Calu3 (cell line): ENCODE measurements at places on chromosomes 5 and 9.

GRCh38 chr9:122236681-122237080 lies 7.9 kb upstream of the LHX6 start:
- no peak for DNase-seq

DNA sequence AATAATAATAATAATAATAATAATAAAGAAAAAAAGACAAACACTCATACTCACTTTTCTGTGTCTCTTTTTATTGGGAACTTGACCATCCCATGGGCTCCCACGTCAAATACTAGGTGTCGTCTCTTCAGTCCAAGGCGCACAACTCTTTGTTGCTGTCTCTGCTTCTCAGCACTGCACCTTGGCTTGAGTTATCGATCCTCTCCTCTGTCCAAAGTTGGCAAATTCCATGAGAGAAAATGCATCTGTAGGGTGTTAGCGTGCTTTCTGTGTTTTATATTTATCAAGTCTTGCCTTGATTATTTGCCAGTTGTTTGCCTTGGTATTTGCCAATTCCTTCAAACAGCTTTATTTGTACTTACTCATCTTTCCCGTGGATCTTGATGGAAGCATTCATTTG lies 653.7 kb downstream of the CDH18 start:
- DNase-seq: no peak

- DNase-seq: no peak
Measured at GRCh38 chr9:32882705-32883104, 99.4 kb downstream of the TMEM215 start.

GRCh38 chr9:136231478-136232297 lies 13.9 kb downstream of the QSOX2 start:
- DNase-seq: no peak

GRCh38 chr5:123671711-123672456 lies 159.9 kb downstream of the CSNK1G3 start:
- no peak for DNase-seq

DNA sequence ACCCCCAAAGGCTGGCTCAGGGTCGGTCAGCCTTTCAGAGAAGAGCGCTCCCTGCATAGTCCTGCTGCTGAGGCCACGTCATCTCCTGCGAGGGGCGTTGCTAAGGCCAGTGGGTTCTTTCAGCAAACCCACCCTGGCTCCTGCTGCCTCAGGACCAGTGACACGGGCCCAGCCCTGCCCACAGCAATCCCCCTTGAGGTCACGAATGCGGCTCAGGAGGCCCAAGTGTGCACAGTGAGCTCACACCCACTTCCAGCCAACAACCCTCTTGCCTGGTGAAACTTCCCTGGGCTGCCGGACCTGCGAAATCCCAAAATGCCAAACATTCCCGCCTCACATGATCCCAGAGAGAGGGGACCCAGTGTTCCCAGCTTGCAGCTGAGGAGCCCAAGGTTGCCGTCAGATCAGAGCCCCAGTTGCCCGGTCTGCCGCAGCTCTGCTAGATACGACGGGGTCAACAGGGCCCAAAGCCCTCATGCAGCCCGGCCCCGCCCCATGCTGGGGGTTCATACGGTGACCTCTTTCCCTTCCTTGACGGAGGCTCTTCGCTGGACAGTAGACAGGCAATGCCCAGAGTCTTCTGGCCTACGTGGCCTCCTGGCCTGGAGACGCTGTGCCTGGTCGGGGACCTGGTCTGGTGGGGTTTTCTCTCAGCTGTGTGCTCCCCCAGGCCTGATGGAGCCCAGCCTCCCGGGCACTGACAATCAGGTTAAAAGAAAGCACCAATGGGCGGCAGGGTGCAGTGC lies 116.4 kb upstream of the COL5A1 start:
- DNase-seq: no peak

GRCh38 chr5:102902647-102903046 lies 147.5 kb downstream of the PAM start:
- no peak for DNase-seq

DNA sequence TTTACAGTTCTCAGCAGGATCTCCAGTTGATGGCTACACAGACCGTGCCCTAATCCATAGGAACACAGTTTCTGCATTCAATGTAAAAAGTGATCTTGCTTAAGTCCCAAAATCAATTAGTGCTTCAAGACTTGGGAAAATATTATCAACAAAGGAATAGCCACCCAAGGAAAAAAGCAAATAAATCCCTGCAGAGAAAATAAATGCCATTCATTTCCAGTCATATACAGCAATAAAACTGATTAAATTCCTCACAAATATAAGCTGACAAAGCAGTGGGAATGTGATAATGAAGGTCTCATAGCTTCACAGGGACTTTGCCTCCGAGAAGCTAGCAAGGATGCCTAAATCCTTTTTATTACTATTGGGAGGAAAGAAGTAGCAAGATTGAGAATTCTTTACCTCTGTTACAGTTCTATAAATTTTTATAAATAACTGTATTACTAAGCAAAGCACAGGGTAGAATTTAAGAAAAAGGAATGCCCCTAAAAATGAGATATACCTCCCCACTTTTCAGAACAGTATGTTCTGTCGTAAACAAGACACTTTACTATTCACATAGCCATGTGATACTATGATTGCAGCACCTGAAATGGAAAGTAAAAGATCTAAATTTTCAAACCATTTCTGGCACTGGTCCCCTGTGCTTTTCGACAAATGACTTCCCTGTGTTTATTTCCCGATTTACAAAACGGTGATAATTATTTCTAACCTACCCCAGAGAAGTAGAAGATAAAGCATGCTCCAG lies 59.8 kb downstream of the ARSB start:
- no peak for DNase-seq

DNA sequence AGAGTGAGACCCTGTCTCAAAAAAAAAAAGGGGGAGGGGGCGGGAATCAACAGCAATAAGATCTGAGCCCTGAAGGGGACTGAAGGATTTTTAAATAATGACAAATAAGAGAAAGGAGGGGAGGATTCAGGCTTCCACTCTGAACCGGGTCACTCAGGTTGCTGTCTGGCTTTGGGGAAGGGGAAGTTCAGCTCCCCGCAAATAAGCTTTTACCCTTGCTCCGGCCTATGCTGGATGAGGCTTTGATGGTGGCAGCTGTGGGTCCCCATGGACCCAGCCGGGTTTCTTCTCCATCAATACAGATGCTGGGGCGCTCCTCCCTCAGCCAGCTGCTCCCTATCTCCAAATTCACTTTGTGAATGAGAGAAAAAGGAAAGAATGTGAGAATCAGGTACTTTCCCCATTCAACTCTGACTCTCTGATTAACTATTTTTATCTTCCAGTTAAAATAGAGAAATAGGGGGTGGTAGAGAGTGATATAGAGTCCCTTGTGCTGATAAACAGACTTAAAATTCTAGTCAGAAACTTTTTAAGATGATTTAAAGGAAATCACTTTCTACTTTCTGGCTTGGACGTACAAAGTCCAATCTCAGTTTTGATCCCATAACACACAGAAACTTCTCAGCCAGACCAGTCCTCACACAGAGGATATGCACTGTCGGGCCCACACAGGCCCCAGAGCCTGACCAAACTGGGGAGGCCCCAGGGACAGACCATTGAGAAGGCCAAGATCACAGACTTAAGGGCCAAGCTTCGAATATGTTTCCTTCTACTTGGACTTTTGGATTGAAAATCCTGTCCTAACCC lies 39.6 kb downstream of the C5orf15 start:
- DNase-seq: no peak

- no peak for DNase-seq
Measured at GRCh38 chr5:14450018-14450524, 131.5 kb upstream of the OTULINL start.

DNA sequence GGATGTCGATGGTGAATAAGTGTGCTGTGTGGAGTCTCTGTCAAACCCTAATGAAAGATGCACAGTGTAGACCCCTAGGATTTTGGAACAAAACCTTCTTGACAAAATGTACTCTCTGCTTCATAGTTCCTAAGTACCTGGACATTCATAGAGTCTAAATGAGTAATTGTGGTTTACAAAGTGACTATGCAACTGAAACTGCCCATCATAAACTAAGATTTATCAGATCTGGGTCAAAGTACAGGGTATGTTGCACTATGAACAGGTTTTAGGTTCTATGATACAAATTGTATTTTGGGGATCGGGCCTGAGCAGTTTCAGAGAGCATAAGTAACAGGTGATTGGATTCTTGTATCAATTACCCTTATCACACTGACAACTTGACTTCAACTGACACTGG lies 79.4 kb downstream of the LURAP1L start:
- DNase-seq: no peak

- no peak for DNase-seq
Measured at GRCh38 chr5:126376443-126376842, 46.8 kb upstream of the GRAMD2B start.

GRCh38 chr9:20528253-20528652 lies 94.0 kb downstream of the MLLT3 start:
- no peak for DNase-seq

- DNase-seq: peak; percentile 44
Measured at GRCh38 chr5:5270958-5271785, 131.0 kb downstream of the ADAMTS16 start.

GRCh38 chr9:85510830-85511504 lies 230.8 kb downstream of the AGTPBP1 start:
- no peak for DNase-seq

DNA sequence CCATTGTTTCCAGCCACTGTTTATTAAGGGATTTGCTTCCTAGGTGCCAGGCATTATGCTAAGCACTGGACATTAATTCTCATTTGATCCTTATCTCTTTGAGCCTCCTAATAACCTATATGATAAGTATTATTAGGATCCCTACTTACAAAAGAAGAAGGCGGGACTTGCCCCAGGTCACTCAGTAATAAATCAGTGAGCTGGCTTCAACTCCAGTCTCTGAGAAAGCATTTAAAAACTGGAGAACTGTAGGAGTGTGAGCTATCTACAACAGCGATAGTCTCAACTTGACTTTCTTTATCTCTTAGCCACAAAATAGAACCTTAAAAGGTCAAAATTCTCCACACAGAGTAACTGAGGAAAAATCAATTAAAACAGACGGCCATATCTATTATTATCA lies 155.0 kb downstream of the GNAQ start:
- no peak for DNase-seq

DNA sequence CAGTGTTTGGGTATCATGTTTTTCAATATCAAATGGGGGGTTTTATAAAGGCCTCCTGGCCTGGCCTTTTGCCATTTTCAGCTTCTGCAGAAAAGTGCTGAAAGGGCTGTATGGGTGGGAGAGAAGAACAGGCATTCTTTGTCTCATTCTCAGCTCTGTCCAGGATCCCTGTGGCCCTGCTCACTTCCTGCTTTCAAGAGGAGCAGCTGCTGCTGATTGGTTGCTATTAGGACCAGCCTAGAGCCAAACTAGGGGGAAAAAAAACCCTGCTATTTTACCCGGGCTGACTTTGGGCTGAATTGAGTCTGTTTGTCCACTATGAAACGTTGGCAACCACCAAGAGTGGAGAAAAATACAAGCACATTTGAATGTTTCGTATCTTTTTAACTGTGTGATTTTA lies 117.1 kb downstream of the CMYA5 start:
- DNase-seq: no peak

GRCh38 chr5:127832067-127832466 lies 128.9 kb downstream of the CCDC192 start:
- DNase-seq: no peak

DNA sequence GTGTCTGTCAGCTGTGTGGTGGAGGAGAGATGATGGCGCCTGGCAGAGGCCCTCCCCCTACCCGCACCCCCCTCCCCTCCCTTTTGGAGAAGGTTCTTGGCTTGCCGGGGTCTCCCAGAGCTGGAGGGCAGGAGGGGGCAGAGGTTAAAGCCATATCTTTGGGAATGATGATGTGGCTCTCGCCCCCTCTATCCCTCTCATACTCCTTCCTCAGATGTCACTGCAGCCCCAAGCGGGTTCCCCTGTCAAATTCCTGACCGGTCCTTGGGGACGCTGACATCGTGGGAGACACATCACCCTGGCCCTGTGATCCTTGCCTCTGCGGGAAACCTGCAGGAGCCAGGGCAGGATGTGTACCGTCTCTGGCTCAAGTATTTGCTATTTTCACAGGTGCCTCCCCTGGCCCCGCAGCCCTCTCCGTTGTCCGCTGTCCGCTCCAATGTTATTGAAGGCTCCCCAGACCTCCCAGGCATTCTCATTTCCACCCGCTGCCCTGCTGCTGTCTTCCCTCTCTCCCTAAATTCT lies 109.5 kb downstream of the FOXD1 start:
- DNase-seq: no peak

- no peak for DNase-seq
Measured at GRCh38 chr5:127680595-127680994, 22.6 kb upstream of the CCDC192 start.

GRCh38 chr9:35355939-35356338 lies 134.0 kb upstream of the RUSC2 start:
- DNase-seq: no peak

GRCh38 chr9:19451240-19452087 lies 42.7 kb downstream of the ACER2 start:
- DNase-seq: no peak

DNA sequence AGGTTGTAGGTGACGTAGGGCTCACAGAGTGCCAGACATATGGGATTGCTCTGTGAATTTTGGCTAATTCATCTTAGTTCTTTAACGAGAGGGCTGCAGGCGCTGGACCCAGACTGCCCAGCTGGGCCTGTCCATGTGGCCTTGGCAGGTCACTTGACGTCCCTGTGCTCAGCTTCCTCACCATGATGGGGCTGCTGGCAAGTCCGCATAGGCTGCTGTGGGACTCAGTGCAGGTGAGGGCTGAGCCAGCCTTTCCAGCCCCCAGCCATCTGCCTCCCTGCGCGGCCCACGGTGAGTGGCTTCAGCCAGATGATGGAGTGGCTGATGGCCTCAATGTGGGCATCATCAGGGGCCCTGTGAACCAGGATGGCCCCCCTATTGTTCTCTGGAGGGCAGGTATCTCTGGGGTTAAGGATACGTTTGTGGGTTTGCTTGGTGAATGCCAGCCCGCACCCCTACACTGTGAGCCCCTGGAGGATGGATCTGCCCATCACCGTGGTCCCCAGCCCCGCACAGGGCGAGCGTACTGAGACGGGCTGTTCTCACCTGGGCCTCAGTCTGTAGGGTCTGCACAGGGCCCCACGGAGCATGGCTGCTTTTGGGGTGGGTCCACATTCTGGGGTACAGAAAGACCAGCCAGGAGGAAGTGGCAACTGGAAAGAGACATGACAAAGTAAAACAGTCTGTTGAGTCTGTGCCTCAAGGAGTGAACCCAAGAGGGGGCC lies 3.7 kb downstream of the CARD19 start:
- DNase-seq: no peak

DNA sequence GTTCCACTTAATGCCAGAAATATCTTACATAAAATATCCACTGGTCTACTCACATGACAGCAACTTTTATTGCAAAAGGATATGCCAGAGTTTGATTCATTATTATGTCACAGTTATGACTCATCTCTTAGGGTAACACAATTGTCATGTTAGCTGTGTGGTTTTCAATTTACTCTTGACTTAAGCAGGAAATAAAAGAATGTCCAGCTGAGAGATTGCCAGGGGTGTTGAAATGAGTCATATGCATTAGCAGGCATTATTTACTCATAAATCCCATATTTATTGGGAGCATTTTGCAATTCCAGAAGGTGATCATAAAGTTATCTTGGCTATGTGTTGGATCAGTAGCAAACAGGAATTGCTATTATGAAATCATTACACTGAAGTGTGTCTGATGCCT lies 1164.6 kb upstream of the CDH18 start:
- peak; percentile 26 for DNase-seq
